Activated CD4-positive, alpha-beta T cell treated with anti-CD3 and anti-CD28 coated beads, Interleukin-2, amount 50 U/mL, for 4 hours (primary cell): ENCODE measurements at places on chromosomes 12 and 14.

- peak; percentile 14 for DNase-seq
Measured at GRCh38 chr12:47360771-47361388, 281.1 kb upstream of the AMIGO2 start.

GRCh38 chr14:71574976-71575375 is 357.3 kb upstream of the RGS6 start:
- DNase-seq: no peak

GRCh38 chr12:106527356-106527755 is 55.4 kb upstream of the RFX4 start:
- no peak for DNase-seq

- no peak for DNase-seq
Measured at GRCh38 chr12:91617818-91618217, 435.2 kb upstream of the DCN start.

GRCh38 chr12:4991373-4991772 is 52.3 kb upstream of the KCNA5 start:
- no peak for DNase-seq

GRCh38 chr12:101954676-101955075 is 77.3 kb downstream of the DRAM1 start:
- DNase-seq: no peak

- no peak for DNase-seq
Measured at GRCh38 chr14:50360851-50361250, 35.8 kb downstream of the CDKL1 start.

DNA sequence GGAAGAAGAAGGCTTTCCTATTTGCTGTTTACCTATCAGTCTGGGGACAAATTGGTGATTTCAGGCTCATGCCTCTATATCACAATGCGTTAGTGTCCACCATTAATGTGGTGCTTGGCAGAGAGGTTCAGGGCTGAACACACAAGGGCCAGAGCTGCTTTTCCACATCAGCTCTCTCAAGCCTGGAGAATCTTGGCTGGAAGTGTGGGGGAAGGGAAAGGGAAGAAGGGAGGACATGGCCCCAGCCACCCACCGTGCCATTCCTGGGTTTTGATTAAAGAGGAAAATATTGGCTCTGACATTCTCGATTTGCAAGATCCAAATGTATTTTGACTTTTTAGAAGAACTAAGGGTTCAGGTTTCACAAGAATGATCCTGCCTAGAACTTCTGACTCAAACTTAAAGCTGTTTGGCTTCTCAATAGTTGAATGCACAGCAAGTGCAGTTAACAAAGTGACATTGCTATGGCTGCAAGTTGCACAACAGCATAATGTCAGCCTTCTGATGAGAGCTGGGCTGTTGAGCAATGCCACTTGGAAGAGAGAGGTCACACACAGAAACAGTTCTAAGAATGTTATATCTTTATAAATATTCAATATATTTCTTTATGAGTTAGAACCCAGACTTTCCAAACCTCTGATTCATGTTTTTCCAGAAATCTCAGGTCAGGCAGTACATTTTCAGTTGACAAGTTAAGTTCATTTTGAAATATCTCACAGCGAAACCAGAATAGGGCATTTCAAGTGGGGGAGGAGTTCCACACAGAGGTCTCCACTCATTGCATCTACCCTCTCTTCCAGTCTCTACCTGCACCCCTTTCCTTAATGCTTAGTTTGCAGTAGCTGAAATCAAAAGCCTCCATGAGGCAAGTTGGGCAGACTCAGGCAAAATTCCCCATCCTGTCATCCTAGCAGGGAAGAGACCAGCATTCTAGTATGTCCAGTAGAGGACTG is 25.3 kb downstream of the IGF1 start:
- DNase-seq: no peak
